ENCODE measurements at places on chromosomes 2 and 18.

GRCh38 chr2:219642069-219642454 is 14.6 kb downstream of the SLC4A3 start:
- DNase-seq = no peak

DNA sequence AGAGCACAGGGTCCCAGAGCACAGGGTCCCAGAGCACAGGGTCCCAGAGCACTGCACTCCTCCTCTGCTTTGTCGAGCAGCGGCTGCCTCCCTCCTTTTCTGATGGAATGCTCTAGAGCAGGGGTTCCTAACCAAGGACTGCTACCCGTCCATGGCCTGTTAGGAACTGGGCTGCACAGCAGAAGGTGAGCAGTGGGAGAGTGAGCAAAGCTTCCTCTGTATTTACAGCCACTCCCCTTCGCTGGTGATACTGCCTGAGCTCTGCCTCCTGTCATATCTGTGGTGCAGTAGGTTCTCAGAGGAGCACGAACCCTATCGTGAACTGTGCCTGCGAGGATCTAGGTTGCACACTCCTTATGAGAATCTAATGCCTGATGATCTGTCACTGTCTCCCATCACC is 33.1 kb upstream of the ADNP2 start:
- no peak for DNase-seq

GRCh38 chr2:9236867-9237266 is 30.3 kb downstream of the ASAP2 start:
- no peak for DNase-seq

DNA sequence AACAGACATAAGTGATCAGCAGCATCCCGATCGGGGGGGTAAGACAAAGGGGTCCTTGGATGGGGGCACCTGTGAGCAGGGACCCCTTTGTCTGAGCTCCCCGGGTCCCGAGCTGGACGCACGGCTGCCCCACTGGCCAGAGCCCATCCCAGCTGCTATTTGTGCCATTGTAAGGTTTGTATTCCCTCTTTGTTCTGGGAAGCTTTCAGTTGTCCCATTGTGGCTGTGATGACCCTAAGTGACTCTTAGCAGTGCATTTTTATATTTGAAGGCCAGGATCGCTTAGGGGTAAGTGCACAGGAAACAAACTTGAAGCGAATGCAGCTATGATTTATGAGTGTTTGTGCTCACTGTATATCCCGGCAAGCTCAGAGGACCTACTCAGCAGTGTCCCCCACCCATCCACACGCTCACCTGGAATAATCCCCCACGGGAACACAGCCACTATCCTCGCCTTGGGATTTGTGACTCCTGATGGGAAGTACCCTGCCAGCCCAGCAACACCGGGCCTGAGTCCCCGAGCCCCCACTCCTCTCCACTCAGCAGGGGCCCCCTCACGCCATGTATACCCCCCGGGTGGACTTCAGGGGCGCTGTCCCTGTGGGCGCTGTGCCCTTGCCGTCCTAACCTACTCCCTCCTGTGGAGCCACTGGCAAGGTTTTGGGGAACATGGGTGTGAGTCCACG is 80.1 kb downstream of the MBP start:
- no peak for DNase-seq

- no peak for DNase-seq
These were observed 115.5 kb downstream of the SPOPL start for GRCh38 chr2:138617026-138617425.

DNA sequence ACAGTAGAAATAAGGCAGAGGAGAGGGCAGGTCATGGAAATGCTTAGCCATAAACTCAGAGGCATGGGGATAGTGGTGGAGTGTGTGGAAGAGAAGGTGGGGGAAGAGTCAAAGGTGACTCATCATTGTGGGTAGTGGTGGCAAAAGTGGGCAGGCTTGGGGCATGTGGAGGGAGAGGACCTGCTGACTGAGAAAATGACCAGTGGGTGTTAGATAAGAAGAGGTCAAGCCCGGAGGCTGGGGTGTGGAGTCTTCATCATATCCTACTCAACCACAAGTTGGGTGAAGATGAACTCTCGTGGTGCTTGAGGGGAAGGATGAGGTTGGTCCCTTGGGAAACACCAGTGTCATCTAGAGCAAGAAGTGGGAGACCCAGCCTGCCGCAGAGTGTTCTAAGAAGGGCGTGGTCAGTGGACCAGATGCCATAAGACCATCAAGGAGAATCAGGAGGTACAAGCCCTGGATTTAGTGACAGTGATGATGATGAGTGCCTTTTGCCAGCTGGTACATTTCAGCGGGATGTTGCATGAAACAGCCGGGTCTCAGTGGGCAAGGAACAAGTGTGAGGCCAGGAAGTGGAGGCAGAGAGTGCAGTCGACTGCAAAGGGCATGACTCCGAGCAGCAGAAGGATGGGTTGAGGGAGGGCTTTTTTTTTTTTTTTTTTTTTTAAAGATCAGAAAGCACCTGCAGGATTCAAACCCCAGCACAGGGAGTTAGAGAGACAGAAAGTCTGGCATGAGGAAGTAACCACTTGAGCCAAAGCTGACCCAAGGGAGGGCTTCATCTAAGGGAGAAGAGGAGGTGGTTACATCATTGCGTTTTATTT is 122.6 kb upstream of the SPRED2 start:
- DNase-seq = no peak

- DNase-seq = no peak
These were observed 158.5 kb upstream of the ALKAL2 start for GRCh38 chr2:446303-446874.

DNA sequence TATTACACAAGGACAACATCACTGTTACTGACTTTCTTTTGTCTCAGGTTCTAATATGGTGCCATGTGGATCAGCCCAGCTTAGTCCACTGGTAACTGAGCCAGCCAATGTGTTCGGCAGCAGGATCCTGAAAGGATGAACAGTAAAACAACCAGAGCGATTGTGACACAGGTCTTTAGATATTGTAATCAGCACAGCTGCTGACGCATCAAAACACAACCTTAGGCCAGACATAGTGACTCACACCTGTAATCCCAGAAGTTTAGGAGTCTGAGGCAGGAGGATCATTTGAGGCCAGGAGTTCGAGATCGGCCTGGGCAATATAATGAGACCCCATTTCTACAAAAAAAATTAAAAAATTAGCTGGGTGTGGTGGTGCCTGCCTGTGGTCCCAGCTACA is 183.4 kb upstream of the CDH20 start:
- DNase-seq = no peak

GRCh38 chr2:124585277-124585676 is 560.2 kb downstream of the CNTNAP5 start:
- DNase-seq = no peak

GRCh38 chr2:205848601-205849000 is 166.3 kb downstream of the NRP2 start:
- no peak for DNase-seq

- no peak for DNase-seq
These were observed 104.6 kb downstream of the EVA1A start for GRCh38 chr2:75456111-75456510.

GRCh38 chr18:48837676-48838075 is 113.1 kb downstream of the SMAD7 start:
- no peak for DNase-seq

- DNase-seq = no peak
These were observed 160.5 kb downstream of the TMEM182 start for GRCh38 chr2:102922321-102922720.

DNA sequence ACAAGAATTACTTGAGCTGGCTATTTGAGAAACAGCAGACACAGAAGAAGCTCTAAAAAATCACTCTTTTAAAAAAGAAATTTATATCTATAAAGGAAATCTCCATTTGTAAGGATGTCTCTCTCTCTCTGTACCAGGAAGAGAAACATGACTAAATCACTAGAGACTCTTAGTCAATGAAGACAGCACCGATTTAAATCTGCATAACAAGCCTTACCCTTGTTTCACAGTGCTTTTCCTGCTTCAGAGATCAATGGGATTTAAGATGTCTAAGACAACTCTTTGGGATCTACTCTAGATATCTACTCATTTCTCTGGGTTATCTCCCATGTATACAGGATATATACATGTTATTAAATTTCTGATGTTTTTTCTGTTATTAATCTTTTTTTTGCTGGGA is 359.2 kb upstream of the RND3 start:
- DNase-seq = no peak

- DNase-seq = peak; percentile 74
These were observed at the start of gene EMX1 for GRCh38 chr2:72917138-72917876. Gene EMX1, plus strand, starts transcription at chr2:72917519. Its CDS starts 334 bp downstream, at chr2:72917853.

DNA sequence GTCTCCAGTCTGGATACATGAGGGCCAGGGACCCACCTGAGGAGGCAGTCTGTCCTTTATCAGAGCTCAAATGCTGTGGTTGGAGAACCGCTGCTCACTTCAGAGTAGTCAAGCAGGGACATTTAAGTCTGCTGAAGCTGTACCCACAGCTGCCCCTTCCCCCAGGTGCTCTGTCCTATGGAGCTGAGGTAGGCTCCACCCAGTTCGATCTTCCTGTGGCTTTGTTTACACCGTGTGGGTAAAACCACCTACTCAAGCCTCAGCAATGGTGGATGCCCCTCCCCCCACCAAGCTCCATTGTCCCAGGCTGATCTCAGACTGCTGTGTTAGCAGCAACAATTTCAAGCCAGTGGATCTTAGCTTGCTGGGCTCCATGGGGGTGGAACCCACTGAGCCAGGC is 731.4 kb upstream of the HS6ST1 start:
- DNase-seq = no peak

DNA sequence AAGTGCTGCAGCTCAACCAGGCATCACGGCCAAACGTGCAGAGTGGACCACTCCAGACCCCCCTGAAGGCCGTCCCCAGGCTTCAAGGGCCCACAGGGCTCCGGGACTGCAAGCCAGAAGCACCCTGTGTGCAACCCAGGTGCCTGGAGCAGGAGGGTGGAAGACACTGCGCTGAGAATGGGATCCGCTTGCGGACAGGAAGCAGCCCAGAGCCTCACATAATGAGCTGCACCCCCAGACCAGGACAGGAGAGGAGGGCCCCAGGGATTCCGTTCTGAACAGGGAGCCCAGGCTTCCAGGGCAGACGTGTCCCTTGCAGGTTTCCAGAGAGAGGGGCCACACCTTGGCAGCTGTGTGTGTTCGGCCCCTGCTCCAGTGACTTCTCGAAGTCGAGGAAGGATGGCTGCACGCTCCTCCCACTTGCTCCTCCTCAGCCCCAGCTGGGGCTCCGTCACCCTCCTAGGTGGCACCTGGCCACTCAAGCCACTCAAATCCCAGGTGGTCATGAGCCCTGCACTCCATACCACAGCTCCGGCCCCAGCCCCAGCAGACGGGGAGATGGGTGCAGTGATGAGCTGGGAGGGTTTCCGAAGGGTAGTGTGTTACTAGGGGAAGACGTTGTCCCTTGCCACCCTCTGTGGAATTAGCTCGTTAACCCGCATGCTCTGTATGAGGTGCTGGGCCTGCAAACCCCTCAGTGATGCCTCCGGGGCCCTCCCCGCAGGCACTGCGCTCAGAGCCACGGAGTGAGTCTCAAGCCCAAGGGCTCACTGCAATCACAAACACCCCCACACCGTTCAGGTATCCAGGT is 79.2 kb downstream of the NDUFA10 start:
- no peak for DNase-seq

- no peak for DNase-seq
These were observed 69.4 kb downstream of the TET3 start for GRCh38 chr2:74053959-74054715.

DNA sequence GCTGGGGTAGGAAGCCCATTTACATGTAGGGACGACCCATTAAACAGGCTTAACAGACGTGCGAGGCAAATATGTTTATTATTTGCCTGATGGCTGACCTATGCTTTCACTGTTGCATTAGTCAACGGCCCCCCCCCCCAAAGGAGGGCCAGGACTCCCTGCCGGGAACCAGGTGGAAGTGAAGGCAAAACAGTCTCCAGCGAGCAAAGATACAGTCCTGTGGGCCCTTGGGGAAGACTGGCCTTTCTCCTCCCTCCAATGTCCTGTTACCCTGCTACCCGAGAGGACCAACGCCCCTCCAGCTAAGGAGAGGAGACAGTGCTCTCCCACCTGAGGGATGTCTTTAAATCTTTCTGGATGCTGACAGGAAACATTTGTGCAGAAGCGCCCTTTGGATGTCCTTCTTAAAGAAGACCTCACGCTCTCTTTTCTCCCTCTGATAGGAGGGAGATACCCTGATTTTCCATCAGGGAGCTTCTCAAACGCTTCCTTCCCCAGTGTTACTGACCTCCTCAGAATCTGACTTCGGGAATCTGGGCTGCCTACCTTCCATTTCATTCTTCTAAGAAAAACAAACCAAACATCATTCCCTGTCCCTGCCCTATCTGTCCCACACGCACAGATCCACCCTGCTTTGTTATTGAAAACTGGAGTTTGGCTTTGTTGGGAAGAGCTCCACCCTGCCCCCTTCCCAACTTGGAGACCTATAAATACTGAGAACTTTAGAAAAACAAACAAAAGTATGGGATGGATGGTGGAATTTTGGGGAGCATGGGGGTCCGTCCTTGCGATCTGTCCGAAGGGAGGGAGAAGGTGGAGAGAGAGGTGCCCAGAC is 135.9 kb upstream of the SIX3 start:
- no peak for DNase-seq

GRCh38 chr2:103169861-103170260 is 408.0 kb downstream of the TMEM182 start:
- DNase-seq = no peak

DNA sequence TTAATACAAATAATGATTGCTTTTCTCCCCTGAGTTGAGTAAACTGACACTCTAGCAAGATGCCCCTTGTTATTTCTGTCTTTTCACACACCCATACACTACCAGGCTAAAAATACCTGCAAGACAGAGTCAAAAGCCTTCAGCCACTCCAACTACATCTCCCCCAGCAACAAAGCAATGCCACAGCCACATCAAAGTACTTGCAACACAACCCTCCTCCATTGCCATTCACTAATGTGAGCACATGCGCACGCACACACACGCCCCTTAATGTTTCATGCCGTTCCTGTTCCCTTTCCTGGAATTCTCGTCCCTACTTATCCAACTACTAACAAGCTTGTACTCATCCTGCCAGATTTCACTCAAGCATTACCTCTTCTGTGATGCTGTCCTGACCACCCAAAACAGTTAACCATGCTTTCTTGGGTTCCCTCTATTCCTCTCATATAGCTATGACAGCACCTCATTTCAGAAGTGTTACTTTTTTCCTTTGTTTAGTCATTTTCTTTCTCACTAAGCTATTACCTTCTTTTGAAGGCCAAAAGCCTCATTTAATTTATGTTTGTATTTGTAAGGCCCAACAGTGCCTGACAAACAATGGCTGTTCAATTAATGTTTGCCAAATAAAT is 29.6 kb downstream of the SLC25A12 start:
- DNase-seq = no peak

GRCh38 chr18:50125456-50125855 is 69.5 kb downstream of the MYO5B start:
- no peak for DNase-seq

GRCh38 chr2:150404147-150404546 is 83.3 kb downstream of the RND3 start:
- DNase-seq = no peak

DNA sequence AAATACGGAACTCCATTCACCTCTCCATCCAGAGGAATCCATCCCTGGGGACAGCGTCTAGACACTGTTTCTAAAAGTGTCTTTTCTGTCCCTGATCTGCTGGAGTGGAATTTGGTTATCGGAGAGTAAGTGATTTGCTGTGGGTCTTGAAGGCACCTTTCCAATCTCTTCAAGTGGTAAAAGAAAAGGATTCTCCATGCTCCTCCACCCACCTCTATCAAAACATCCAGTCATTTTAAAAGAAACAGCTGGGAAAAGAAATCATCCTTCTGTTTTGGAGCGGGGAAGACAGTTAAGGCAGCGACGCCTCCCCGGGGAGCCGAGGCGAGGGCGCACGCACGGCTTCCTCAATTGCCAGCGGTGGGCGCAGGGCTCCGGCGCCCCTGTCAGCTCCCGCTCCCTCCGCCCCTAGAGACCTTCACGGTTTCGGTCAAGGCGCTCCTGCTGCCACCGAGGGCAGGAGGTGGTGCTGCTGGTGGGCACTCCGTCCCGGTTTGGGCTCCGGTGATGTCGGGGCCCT is 547 bp downstream of the SLC35F5 start:
- DNase-seq = no peak

GRCh38 chr2:100196786-100197494 is 54.5 kb upstream of the AFF3 start:
- peak; percentile 30 for DNase-seq

Measured in astrocyte of the hippocampus (primary cell).